KG1 (cell line): ENCODE measurements at places on chromosomes 12 and 14.

- no peak for DNase-seq
Observed at GRCh38 chr12:123907726-123908476, 64.7 kb downstream of the CCDC92 start.

- no peak for DNase-seq
Observed at GRCh38 chr14:68039593-68039992, 220.0 kb downstream of the RAD51B start.

DNA sequence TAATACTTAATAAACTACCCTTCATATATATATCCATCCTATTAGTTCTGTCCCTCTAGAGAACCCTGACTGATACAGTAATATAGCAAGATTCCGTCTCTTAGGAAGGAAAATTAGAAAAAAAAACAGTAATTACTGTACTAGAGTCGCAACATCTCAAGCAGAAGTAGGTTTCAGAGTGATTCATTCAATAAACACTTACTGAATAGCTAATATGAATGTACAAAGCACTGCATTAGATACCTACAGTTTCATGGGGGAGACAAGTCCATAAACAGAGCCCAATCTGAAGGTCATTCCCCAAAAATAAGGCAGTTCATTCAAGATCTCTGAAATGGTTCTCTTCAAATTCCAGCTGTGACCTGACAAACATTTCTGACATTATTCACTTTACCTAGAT is 9.9 kb downstream of the CERS5 start:
- no peak for DNase-seq

- no peak for DNase-seq
Observed at GRCh38 chr12:58069268-58069963, 128.0 kb downstream of the ATP23 start.

DNA sequence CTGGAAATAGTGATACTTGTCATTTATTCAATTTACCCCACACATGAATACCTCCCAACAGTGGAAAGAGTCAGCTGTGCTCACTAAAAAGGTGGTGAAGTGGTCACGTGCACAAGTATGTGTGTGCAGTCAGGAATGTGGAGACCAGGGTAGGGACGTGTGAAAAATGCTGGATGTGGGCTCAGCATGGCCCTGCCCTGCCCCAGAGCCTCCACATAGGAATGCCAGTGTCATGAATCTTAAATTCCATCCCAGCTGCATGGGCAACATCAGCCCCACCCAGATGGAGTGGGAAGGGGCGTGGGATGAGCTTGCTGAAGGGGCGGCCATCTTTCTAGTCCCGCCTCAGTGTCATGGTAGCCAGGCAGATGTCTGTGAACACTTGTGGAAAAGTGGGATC is 87.7 kb downstream of the C12orf75 start:
- no peak for DNase-seq

GRCh38 chr14:89621009-89621421 is 204.0 kb upstream of the FOXN3 start:
- no peak for DNase-seq

DNA sequence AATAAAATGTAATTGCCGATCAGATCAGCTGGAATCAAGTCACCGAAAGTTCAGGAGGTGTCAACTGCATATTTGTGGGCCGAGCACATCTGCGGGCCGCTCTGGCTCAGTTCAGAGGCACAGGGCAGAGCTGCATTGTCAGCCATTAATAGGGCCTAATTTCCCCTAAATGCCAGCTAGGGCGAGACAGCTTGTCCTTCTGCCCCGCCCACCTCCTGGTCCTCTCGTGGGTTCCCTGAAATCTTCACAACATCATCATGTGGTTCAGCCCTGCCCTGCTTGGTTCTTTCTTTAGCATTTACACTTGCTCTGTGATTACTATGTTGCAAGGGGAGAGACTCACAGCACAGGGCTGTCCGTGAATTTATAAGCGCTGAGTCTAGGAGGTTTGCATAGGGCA is 148.9 kb downstream of the CHST11 start:
- no peak for DNase-seq

DNA sequence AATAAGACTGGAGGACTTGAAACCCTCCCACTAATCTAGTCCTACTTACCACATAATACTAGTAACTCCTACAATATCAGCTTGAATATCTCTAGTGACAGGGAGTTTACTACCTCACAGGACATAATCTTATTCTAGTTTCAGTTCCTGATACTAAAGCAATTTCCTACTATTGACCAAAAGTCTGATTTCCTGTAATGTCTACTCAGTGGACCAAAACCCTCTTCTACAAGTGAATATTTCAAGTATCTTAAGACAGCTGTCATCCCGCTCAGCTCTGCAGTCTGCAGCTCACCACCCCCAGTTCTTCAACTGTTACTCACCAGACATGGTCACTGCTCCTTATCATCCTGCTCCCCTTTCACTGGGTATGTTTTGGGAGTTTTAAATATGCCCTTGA is 70.8 kb upstream of the TMCC3 start:
- no peak for DNase-seq

DNA sequence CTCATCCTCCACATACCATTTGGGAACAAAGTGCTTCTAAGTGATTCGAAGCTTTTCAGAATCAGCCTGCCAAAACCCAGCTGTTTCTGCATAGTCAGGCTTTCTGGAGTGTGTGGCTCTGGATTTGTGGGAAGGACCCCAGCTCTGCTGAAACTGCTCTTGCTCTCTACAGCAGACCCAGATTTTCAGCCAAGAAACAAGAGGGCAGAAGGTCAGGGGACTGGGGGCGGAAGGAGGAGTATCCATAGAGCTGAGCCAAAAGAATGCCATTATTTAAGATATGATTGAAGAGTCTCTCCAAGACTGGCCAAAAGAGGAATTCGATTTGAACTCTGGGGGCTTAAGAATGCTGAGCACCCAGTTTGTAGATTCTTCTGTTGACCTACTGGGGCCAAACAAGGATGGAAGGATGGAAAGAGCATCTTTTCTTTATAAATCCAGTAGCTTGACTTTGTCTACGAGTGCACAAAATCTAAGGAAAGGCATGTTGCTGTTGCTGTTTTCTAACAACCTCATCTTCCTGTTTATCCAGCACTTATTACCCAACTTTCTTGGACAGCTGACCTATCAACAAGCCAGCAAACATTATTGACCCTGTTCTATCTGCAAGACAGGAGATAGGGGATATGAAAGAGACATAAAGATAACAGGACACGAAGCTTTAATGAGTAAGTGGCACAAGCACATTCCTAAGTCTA is 29.2 kb downstream of the FBLN5 start:
- no peak for DNase-seq

DNA sequence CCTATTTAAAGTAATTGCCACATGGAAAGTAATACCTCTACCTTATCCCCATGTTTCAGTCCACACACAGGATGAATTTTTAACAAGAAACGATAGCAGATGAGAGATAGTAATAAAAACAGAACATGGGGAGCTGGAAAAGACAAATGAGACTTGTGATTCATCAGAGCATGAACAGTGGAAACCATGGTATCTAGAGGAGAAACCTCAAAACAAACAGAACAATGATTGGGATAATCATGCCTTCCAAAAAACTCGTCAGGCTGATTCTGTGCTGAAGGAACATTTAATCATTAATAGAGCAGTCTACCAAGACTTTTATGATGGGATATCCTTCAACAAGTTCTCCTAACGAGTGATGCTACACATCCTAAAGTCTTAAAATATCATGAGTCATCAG is 1390.7 kb downstream of the FSCB start:
- no peak for DNase-seq

DNA sequence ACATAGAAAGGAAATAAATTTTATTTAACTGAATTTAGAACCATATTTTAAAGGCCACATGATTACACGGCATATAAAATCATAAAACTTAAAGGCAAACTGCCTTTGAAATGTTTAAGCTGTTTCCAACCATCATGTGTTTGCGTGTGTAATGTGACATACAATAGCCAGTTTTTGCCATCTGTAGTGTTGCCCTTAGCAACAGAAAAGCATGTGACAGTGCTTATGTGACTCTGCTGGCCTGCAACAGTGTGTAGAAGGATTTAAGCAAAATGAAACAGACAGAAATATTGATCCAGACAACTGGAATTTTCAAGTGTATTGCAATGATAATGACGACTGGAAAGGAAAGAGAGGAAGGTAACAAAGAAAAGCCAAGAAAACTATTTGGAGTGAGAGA is 49.5 kb downstream of the TSPAN19 start:
- DNase-seq, result no peak

- no peak for DNase-seq
Observed at GRCh38 chr12:64173456-64173855, 48.6 kb downstream of the KICS2 start.

DNA sequence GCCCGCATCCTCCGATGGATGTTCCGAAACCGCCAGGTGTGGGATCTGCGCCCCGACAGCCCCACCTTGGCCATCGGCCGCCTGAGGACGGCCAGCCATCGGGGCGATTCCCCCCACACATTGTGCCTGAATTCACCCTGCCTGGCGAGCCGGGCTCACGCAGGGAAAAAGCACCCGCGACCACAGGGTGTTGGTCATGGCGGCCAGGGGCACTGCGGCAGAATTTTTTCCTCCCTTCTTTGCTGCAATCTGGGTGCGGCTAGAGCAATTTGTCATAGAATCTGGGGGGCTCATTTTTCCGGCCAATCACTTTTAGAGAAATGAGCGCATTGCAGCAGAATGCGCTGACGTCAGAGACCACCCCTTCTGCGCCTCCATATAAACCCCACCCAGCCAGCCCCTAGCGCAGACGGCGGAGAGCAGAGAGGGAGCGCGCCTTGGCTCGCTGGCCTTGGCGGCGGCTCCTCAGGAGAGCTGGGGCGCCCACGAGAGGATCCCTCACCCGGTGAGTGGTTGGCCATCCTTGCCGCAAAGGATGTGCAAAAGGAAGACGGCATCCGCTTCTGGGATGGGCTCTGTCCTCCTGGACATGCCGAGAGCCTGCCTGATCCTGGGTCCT is at the start of gene MEG3:
Gene MEG3 (plus strand): TSS at position 406 of the 619 bp plus-strand sequence.
- DNase-seq, result no peak

GRCh38 chr12:100576331-100577036 is 3.0 kb downstream of the GAS2L3 start:
- DNase-seq, result no peak

DNA sequence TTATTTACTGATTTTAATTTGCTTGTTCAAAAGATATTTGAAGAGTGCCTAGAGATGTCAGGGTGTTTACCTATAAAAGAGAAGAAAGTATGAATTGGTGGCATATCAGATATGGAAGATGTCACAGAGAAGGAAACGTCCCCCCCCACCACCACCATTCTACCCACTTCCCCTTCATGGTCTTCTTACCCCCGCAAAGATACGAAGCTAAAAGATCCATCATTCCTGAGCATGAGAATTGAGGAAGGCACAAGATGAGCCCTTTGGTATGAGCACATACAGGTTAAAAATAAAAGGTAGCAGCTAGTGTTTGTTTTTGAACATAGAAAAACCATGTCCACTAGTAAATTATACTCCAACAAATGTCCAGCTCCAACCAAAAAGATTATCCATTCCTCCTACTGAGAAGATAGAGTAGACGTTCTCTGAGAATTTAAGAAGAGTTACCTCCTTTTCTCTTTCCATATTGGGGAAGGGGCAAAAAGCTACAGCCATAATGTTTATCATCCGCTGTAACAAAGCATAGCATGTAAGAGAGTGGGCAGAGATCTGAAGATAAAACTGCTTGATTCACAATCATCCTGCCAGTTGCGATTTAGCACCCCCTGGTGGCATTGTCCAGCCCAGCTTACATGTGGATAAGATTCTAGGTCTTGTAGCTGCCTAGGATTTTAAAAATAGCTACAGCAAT is 29.1 kb downstream of the NFYB start:
- DNase-seq, result peak; percentile 79

- DNase-seq, result no peak
Observed at GRCh38 chr14:91877376-91877915, 10.1 kb upstream of the TC2N start.

DNA sequence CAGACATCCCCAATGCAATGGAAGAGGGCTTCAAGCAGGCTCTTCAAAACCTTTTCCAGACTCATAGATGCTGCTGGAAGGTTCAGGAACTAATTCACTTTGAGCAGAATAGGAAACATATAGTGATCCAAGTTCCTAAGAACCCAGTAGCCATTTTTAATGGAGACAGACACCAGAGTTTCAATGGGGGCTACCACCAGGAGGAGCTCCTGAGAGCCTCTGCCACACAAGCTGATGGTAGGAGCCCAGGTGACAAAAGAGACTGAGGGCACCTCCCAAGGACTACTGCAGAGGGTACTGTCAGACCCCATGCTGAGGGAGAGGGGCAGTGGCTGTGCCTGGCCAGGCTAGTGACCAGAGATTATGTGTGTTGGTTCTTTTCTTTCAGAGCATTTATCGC is 45.9 kb downstream of the IFNG start:
- DNase-seq, result no peak

DNA sequence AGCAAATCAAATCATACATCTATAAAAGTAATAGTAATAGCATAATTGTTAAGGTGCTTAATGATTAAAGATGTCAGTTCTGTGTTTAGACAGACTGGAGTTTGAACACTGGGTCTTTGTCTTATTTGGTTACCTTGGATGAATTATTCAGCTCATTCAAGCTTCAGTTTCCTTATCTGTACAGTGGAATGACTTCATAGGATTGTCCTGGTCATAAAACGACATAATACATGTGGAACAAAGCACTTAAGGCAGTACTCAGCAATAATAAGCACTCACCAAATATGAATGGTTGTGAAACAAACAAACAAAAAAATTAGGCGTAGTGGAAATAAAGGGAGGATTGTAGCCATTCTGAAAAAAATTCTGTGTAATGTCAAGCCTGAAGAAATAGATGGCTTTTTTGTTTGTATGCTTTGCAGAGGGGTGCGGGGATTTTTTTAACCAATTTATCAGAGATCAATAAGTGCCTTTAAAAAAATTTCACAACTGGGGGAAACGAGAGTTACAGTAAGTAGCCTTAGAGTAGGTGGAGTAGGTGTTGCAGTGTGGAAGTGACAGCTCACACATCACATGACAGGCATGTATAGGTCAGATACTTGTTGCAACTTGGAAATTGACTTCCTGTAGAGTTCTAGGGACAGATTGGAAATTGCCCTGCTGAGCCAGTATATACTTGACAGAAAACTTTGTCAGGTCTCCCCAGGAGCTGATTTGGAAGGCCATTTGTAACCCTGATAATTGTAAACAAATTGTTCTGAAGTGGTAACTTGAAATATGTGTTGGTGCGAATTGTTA is 157.7 kb downstream of the SLC15A5 start:
- DNase-seq, result no peak

GRCh38 chr12:12350868-12351463 is 924 bp upstream of the MANSC1 start:
- DNase-seq, result no peak

DNA sequence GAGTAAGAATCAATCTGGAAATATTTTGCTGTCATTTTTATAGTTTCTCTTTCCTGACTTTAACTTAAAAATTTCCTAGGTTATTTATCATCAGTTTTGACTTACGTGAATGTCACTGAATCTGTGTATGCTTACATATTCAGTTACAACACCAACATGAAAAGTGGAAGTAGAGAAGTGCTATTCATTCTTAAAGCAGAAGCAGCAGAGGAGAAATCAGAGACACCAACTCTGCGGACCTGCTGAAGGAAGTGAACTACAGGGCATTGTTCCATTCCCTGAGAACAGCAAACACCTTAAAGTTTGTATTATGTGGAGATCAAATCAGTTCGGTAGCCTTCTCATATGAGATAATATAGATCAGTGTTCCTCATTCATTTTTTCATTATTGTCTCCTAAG is 34.1 kb downstream of the RAD51B start:
- DNase-seq, result no peak

GRCh38 chr14:81555051-81555450 is 21.4 kb upstream of the SEL1L start:
- no peak for DNase-seq
